ENCODE measurements at places on chromosomes 3 and 15.

- DNase-seq, result no peak
Observed at GRCh38 chr15:53979051-53979788, 979 bp downstream of the UNC13C start.

GRCh38 chr3:180068023-180068422 is 31.3 kb upstream of the PEX5L start:
- DNase-seq, result no peak

GRCh38 chr3:16883057-16883722 is 1.6 kb upstream of the PLCL2 start:
- no peak for DNase-seq

- no peak for DNase-seq
Observed at GRCh38 chr3:12869035-12869621, 27.8 kb upstream of the RPL32 start.

GRCh38 chr3:150607267-150608065 is 4.3 kb downstream of the SELENOT start:
- no peak for DNase-seq

- no peak for DNase-seq
Observed at GRCh38 chr3:37770938-37771918, 90.5 kb upstream of the CTDSPL start.

DNA sequence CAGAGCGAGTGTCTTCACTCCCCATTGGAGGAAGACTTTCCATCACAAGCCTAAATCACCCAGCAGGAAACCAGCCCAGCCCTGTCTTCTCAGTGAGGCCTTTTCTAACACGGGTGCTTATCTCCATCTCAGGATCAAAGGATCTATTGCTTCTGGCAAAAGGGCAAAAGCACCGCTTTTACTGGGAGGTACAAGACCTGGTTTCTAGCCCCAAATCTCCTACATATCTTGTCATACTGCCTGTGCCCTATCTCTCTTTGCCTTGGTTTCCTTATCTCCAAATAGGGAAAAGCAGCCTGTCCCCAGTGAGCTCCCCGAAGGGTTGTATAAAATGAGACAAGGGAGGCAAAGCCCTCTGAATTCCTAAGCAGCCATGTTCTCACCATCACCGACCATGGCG is 5.2 kb downstream of the GLB1 start:
- DNase-seq, result no peak

- DNase-seq, result no peak
Observed at GRCh38 chr15:80265021-80265420, 13.0 kb upstream of the CTXND1 start.

DNA sequence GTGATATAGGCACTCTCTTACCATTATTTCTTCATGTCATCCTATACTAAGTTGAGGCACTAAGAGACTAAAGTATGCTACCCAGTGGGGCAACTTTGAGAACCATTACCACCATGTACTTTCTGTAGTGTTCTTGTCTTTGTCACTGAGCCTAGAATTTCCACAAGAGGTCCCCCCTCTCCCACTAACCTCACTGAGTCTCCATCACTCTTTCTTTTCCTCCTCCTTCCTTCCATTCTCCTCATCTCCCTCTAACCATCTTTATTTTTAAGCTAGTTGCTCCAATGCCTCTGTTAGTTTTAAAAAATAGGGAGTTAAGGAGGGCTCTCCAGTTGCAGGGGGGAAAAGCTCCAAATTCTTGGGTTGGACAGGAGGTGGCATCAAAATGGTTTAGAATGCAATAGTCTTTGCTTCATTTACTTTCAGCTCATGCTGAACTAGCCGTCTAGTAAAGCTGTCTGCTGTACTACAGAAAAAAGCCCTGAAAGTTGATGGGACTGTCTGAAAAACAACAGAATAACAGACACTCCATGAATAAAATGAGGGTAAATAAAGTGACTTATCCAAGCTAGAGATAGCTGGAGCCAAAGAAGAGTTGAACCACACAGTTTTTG is 85.1 kb upstream of the MYRIP start:
- DNase-seq, result no peak

DNA sequence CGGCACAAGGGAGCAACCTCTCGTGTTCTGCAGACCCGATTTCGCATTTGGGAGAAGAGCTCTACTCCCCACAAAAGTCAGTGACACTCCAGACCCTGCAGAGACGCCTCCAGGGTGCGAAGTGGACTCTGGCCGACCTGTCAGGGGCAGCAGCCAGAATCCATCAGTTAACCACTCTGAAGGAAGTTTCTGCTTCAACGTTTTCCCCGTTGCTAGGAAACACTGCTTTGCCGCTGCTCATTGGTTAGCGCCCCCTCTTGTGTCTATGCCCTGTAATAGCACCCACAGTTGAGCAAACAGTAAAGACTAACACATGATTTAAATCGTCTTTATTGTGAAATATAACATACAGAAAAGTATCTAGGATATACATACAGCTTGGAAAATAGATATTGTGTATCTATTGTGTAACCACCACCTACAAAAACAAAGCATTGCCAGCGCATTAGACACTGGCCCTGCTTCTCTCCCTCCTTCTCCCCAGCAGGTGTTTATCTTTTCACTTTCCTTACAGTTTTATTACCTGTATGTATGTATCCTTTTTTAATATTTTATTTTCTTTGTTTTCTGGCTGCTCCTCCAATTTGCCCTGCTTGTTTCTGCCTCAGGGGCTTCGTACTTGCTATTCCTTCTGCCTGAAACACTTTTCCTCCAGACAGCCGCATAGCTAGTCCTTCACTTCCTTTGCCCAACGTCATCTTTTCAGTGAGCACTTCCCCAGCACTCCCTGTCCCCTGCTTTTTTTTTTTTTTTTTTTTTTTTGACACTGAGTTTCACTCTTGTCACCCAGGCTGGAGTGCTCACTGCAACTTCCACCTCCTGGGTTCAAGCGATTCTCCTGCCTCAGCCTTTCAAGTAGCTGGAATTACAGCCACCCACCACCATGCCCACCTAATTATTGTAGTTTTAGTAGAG is 38.8 kb downstream of the TMEM40 start:
- peak; percentile 40 for DNase-seq

- DNase-seq, result no peak
Observed at GRCh38 chr3:88744896-88745295, 362.5 kb upstream of the EPHA3 start.

DNA sequence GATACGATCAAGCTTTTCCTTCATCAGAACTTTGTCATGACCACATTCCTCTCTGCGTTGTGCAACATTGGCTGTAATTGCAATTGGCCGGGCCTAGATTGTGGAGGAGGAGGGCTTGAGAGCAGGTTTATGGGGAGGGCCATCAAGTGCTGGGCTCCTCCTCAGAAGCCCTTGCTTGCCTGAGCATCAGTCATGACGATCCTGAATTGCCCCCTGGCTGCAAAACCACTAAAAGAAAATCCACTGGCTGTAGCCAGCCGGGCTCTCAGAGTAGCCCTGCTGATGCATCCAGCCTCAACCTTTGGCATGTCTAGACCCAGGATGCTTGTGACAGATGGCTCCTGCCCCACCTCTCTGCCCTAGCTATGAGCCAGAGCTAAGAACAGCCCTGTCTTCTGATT is 13.4 kb upstream of the TRH start:
- DNase-seq, result no peak

GRCh38 chr3:66565301-66565700 is 64.5 kb upstream of the LRIG1 start:
- DNase-seq, result no peak

GRCh38 chr3:69012100-69012799 is 1.2 kb downstream of the EOGT start:
- no peak for DNase-seq

- no peak for DNase-seq
Observed at GRCh38 chr3:13491206-13491974, 11.3 kb downstream of the HDAC11 start.

- DNase-seq, result no peak
Observed at GRCh38 chr3:124451630-124452317, 278.5 kb upstream of the UMPS start.

- no peak for DNase-seq
Observed at GRCh38 chr3:120394347-120394746, 45.2 kb upstream of the LRRC58 start.

DNA sequence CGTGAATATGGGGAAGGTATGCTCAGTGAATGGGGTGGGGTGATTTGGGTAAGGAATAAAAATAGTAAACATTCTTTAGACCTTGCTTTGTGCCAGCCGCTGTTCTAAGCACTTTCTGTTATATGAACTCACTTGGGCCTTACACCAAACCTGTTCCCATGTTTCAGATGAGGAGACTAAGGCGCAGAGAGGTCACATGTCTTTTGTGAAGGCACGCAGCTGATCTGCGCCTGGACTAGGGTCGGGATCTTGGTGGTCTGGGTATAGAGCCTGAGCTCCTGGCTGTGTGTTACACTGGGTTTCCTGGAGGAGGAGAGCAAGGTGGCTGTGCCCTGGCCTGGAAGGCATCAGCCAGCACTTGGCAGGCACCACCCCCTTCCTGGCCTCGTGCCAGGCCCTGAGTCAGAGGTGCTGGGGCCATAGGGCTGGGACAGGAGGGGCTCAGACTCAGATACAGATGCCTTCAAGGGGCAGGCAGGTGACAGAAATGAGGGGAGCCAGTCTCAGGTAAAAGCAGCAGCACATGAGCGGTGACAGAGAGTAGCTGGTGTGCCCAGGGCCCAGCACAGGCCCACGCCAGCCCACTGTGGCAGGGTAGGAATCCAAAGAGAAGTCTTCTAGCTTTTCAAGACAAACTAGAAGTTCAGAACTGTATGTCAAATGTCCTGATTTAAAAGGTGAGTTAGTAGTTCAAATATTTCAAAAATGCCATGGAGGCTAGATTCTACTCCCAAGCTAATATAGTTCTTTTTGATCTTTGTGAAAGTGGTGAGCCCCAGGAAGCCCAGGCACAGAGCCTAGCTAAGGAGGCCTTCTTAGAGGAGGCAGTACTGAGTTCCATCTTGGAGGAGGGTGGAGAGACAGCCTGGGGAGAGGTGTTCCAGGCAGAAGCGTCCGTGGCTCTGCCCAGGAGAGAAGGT is 83.1 kb downstream of the DNAJB8 start:
- DNase-seq, result peak; percentile 64

DNA sequence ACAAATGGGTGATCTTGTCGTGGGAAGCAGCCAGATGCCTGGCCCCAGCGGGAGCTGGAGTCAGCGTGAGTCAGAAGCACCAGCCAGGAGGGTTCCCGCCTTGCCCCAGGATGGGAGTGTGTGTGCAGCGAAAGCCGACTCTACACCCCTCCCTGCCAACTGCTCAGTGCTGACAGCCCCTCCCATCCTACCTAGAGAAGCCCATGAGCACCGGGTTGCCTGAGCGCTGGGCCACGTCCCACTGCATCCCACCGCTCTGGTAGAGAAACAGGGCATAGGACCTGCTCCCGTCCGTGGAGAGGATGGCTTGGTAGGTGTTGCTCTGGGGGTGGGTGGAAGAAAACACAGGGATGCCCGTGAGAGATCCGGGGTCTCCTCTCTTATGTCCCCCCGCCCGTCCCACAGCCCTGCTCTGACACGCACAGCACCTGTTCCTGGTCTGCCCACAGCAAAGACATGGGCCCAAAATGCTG is 42.9 kb downstream of the MUC4 start:
- DNase-seq, result no peak

GRCh38 chr3:49707113-49707480 is 12.4 kb downstream of the AMIGO3 start:
- DNase-seq, result no peak

GRCh38 chr3:32816439-32817256 is 1.1 kb upstream of the TRIM71 start:
- DNase-seq, result no peak

DNA sequence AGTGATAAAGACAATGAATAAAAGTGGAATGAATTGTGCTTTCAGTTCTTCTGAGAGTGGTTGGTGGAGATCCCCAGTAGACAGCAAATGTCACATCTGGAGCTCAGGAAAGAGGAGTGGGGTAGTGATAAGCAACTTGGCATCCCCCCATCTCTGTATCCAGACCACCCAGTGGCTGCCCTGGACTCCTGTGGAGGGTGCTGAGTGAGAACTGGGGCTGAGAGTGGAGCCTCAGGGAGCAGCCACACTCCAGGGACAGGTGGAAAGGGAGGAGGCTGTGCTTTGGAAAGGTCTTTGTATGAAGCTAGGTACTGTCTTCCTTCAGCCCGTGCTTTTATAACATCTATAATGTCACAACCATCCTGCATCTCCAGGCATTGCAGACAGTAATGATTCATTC is 85.6 kb upstream of the RASGRF1 start:
- DNase-seq, result no peak

GRCh38 chr15:31235311-31236183 is 91.1 kb upstream of the KLF13 start:
- no peak for DNase-seq

GRCh38 chr3:184765730-184766074 is 46.3 kb upstream of the VPS8 start:
- DNase-seq, result no peak

DNA sequence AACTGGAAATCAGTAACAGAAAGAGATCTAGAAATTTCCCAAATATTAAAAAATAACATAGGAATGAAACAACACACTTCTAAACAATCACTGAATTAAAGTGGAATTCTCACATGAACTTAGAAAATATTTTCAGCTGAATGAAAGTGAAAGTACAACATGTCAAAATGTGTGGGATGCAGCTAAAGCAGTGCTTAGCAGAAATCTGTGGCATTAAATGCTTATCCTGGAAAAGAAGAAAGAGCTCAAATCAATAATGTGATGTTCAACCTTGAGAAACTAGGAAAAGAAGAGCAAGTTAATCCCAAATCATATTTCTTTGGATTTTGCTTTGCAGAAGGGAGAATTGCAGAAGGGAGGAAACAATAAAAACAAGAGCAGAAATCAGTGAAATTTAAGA is 98.2 kb upstream of the NR2E3 start:
- no peak for DNase-seq

GRCh38 chr3:71238355-71238757 is 345.2 kb downstream of the FOXP1 start:
- DNase-seq, result no peak

GRCh38 chr3:178353006-178353694 is 183.1 kb upstream of the KCNMB2 start:
- no peak for DNase-seq

DNA sequence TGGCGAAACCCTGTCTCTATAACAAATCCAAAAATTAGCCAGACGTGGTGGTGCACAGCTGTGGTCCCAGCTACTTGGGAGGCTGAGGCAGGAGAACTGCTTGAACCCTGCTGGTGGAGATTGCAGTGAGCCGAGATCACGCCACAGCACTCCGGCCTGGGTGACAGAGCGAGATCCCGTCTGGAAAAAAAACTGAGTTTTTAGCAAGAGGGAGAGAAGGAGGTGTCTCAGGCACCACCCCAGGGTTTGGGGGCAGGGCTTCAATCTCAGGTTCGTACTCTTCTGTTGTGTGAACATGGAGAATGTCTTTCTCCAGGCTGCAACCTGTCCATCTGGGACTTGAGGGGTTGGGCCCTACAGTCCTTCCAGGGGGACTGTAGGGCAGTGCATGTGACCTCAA is 2.7 kb downstream of the CHRNA3 start:
- DNase-seq, result no peak

- DNase-seq, result no peak
Observed at GRCh38 chr15:70699890-70700289, 63.5 kb downstream of the UACA start.

DNA sequence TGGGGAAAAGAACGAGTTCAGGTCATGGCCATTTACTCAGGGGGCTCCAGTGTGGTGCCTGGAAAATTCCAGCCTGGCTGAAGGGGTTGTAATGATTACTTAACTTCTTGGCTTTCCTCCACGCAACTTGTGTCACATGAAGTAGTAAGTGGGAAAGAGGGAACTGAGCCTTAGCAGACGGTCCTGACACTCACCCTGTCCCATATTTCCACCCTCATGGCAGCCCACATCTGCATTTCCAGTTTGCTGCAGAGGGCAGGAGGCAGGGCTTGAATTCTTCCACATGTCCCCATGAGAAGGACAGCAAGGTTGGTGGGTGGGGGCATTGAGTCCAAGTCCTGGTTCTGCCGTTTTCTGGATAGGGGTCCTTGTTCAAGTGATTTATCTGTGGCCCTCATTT is 7.8 kb upstream of the CAMP start:
- DNase-seq, result no peak

GRCh38 chr15:46344115-46344724 is 709.4 kb downstream of the SQOR start:
- DNase-seq, result no peak
